ENCODE measurements at places on chromosomes 3 and 15. TPM values are rescaled to one million over a fixed set of nuclear protein-coding genes. Genes with fewer than 3 reads are reported as not detected.

Gene ALDH1A2
- 0.83 TPM for total RNA-seq

Gene FAM219B
- 101 TPM for total RNA-seq

Gene PLD1
- total RNA-seq = 1.2 TPM

Gene MAPKBP1
- 39.7 TPM for total RNA-seq

Gene GPR62
- not detected for total RNA-seq

Gene SLC12A8
- total RNA-seq = not detected

Gene KBTBD8
- total RNA-seq = 10.8 TPM

Gene UMPS
- 25.5 TPM for total RNA-seq

Gene ASB14
- total RNA-seq = not detected

Gene CCDC13
- total RNA-seq = 0.96 TPM

Gene TRIM42
- total RNA-seq = not detected

Gene THRB
- total RNA-seq = not detected

Gene GAP43
- not detected for total RNA-seq

Gene MEX3B
- total RNA-seq = 1.6 TPM

Gene GOLGA6D
- not detected for total RNA-seq

Gene ATRIP
- 15.2 TPM for total RNA-seq

Gene ZBED2
- not detected for total RNA-seq

Gene RAB6B
- 1.8 TPM for total RNA-seq

Gene MUSTN1
- 3.3 TPM for total RNA-seq

Gene PCLAF
- total RNA-seq = 1.5 TPM

Gene MYO5C
- total RNA-seq = 0.19 TPM

Gene QRICH1
- 177 TPM for total RNA-seq

Gene CEP19
- 8.2 TPM for total RNA-seq

Gene PYGO1
- not detected for total RNA-seq

Gene SENP8
- 2.6 TPM for total RNA-seq

Gene SAMD7
- total RNA-seq = not detected

Gene DRD3
- total RNA-seq = 0.28 TPM

Gene TRH
- not detected for total RNA-seq

Gene TJP1
- total RNA-seq = not detected

Gene MME
- 0.26 TPM for total RNA-seq

Gene OR5H1
- total RNA-seq = not detected

Gene MRPS11
- total RNA-seq = 35.0 TPM

Gene HIGD2B
- 0.41 TPM for total RNA-seq

Gene CHL1
- total RNA-seq = not detected

Gene ZBTB20
- total RNA-seq = 52.4 TPM

Gene GCNT3
- not detected for total RNA-seq

Gene SCAANT1
- total RNA-seq = not detected

Gene LRTM1
- total RNA-seq = not detected

Gene GOLGA6A
- 0.20 TPM for total RNA-seq

Gene LDHAL6B
- not detected for total RNA-seq

Gene UBR1
- 50.6 TPM for total RNA-seq

Gene SLCO3A1
- 31.5 TPM for total RNA-seq

Gene MCF2L2
- 6.5 TPM for total RNA-seq

Data from CD4-positive, alpha-beta memory T cell (primary cell).